Mucosa of gallbladder (tissue), 1 donor: ENCODE measurements at places on chromosomes 12 and 14.

DNA sequence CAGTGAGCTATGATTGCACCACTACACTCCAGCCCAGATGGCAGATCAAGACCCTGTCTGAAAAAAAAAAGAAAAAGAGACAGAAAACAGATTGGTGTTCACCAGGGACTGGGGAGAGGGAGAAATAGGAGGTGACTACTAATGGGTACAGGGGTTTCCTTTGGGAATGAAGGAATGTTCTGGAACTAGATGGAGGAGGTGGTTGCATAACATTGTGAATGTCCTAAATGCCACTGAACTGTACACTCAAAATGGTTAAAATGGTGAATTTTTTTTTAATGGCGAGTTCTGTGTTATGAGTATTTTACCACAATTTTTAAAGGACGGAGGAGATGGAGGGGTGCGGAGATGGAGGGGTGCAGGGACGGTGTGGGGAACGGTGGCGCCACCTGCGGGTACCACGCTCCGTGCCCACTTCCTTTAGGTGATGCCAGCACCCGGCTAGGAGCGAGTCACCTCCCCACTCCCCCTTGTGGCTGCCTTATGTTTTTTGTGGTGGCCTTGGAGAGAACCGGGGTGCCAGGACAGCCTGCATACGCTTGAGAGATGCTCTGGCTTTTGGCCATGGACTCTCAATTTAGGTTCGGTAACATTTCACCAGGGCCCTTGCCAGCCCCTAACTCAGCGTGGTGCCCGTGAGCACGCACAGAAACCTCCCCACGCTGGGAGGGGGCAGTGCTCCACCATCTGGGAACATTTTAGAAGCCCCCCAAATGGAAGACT is 16.1 kb downstream of the UBC start:
- DNase-seq, result peak; percentile 73

DNA sequence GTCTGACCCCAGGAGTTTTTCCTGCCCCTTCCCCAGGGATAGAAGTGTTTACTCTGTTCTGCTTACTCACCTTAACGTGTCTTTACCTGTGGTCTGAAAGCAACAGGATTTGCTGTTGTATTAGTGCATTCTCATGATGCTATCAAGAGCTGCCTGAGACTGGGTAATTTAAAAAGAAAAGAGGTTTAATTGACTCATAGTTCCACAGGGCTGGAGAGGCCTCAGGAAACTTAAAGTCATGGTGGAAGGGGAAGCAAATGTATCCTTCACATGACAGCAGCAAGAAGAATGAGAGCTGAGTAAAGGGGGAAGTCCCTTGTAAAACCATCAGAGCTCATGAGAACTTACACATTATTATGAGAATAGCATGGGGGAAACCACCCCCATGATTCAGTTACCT is 240.4 kb downstream of the SNAPC1 start:
- DNase-seq, result no peak

- no peak for DNase-seq
Measured at GRCh38 chr12:12176402-12176801, 90.4 kb downstream of the LRP6 start.

DNA sequence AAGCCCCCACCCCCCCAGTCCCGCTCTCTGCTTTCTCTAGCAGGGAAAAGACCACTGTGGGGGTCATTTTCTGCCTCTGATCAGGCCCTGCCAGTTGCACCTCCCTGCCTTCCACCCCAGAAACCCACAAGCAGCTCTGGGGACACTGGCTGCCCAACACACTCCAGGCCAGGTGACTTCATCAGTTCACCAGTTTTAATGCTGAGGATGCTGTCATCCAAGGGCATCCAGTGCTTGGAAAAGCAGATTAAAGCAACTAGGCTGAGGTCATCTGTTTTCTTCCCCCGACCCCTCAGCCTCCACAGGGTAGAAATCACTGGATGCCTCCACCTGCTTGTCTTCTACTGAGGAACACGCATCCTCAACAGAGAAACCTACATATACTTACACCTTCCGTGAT is 282.4 kb downstream of the DPF3 start:
- DNase-seq, result no peak

DNA sequence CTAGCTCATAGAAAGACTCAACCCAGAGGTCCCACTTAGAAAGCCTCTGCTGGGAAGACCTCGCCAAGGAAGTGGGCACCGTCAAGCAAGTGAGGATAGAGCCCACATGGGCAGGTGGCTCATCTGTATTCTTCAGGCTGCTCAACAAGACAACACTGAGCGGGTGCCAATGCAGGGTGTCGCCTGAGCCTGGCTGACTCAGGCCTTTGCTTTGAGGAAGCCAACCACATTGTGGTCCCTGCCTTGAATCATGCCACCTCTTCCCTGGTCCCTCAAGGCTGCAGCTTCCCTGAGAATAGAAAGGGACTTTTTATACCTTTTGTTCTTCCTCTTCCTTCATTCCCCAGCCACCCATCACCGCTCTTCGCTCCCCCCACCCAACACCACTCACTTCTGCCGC is 2.1 kb upstream of the RNASE13 start:
- no peak for DNase-seq

DNA sequence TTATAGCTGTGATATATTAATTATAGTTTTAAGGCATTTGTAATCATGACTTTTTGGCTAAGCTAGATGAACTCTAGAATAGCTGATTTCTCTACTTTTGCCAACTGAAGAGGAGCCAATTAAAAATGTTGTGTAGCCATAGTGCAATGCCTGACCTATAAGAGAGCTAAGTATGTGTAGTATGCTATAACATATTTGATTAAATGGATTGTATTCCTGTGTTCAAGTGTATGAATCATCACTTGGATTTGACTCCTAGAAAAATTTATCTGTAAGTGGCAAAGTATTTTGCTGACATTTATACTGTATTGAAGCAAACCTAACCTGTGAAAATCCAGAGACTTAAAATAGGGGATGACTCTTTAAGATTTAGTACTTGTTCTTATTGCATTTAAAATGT is 34.2 kb downstream of the PCNX4 start:
- DNase-seq, result no peak

GRCh38 chr12:65414526-65414925 is 136.0 kb downstream of the MSRB3 start:
- no peak for DNase-seq

DNA sequence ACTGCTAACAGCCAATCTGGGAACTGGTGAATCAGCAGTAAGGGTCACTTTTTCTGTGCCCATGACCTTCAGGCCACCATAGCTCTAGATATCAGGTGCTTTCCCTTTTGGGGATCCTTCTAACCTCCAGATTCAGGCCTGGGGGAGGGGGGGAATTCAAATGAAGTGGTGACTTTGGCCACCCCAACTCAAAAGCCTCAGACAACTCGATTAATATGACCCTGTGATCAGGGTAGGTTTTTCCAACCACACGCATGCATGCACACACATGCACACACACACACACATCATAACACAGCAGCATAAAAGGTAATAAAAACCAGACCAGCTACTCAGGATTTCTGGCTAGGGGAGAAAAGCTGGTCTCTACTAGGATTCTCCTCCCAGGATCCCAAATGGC is 5.3 kb downstream of the TBX3 start:
- DNase-seq, result no peak

GRCh38 chr12:15855646-15856045 is 26.5 kb upstream of the STRAP start:
- DNase-seq, result no peak

DNA sequence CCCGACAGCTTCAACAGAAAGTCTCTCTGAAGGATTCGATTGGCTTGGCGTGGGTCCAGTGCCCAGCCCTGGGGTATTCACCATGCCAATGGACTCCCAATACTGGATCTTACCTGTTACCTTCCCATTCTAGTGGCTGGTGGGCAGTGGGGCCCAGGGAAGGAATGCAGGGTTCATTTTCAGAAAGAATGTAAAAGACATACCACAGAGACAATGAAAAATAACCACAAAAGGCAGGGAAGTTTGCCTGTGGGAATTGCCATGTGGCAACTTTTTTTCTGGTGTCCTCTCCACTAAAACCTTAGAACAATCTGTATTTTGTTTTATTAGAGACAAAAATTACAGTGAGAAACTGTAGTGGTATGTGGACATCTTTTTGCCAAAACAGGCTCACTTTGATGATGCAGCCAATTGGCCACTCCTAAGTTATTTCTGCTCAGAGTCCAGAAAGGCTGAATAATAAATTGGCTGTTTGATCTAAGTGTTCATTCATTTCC is 55.2 kb downstream of the PTGER2 start:
- no peak for DNase-seq

GRCh38 chr14:59148334-59148900 is 40.0 kb upstream of the DAAM1 start:
- DNase-seq, result no peak

DNA sequence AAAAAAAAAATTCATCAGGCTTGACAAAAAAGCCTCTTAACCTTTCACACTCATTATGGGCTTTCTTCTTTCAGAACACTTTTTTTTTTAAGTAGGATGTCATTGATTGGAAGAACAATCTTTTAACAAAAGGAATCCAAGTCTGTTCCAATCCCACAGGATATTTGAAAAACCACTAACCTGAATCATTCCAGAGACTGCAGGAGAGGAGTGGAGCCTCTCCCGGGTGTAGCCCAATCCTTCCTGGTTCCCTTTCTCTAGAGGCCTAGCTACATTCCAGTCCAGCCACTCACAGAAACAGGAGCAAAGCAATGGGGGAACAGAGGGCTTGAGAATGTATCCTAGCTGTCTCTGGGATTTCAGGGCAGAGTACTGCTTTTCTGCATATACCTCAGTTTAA is 4.3 kb downstream of the MFAP5 start:
- no peak for DNase-seq

DNA sequence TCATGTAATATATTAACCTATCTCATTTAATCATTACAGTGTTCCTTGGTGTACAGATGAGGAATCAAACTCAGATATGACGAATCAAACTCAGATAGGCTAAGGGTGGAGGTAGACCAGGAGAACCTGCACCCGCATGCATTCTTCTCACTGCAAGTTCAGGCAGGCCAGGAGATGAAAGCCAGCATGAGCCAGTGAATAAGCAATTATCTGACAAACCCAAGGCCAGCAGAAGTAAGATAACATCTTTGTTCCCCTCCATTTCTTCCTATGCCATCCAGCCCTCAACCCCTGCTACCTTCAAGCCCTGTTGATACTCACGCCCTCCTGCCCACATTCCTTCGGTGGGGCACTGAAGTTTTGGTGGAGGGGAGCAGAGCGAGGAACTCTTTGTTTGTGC is 152.2 kb downstream of the ETV6 start:
- DNase-seq, result no peak

GRCh38 chr14:34650786-34651584 is 21.0 kb upstream of the SNX6 start:
- no peak for DNase-seq

- DNase-seq, result no peak
Measured at GRCh38 chr12:112166051-112167015, 41.0 kb downstream of the TRAFD1 start.

DNA sequence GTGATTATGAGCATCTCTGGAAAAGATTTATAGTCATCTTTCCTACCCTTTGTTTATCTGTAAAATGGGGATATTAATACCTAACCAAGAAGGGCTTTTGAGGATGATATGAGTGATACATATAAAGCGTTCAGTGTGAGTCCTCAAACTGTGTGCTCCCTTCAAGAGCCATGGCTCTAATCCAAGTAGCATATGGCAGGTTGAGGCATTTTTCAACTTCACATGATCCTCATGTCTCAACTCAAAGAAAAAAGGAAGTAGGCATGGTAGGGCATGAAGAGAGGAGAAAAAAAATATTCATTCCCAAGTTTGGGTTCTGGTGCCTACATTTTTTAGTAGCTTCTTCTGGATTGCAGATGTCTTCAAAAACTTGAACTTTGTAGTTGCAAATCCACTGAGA is 286.3 kb upstream of the ATP2B1 start:
- no peak for DNase-seq

DNA sequence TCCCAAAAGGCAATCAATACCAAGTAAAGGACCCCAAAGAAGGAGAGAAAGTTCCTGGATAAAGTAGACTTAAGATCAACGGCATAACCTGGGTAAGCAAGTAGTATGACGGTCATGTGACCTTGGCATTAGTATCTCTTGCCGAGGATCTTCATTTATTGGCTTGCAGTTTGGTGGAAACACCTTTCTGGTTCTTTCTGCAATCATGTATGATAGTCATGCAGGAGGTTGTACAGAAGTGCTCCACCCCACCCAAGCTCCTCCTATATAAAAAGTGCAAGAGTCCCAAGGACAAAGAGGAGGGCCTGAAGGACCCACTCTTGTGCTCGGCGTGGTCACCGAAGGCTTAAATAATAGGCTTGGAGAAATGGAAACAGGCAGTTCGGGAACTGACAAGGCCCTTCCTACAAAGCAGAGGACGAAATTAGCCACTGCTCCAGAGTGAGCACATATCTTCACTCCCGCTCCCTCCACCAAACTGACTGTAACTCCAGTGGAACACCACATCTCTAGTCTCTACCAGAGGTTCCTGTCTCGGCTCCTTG is 750 bp downstream of the CS start:
- no peak for DNase-seq

GRCh38 chr14:47057364-47057763 is 405.8 kb upstream of the RPL10L start:
- no peak for DNase-seq

DNA sequence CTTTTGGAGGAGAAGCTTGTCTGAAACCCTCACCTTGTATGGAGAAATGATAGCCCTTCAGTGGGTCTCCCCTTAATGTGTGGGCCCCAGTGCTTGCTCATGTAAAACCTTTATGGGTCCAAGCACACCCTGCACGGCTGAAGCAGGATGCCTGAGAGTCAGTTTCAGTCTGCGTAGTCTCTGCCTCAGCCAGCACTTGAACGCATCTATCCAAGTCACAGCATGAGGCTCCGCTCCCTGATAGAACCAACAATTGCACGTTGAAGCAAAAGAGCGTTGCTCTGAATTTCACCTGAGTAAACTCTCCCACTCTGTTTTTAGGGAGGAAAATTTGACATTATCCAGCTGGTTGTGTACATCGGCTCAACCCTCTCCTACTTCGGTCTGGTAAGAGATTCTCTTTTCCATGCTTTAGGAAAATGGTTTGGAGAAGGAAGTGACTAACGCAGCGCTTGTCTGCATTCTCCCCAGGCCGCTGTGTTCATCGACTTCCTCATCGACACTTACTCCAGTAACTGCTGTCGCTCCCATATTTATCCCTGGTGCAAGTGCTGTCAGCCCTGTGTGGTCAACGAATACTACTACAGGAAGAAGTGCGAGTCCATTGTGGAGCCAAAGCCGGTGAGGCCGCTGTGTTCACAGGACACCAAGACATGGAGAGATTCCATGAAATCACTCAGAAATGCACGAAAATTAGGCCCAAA is 33.0 kb upstream of the P2RX4 start:
- DNase-seq, result no peak

- DNase-seq, result no peak
Measured at GRCh38 chr12:109330282-109331230, 17.1 kb upstream of the MYO1H start.

- DNase-seq, result no peak
Measured at GRCh38 chr12:92829686-92830282, 99.3 kb downstream of the EEA1 start.

GRCh38 chr12:118119449-118119879 is 15.7 kb upstream of the VSIG10 start:
- no peak for DNase-seq

- DNase-seq, result no peak
Measured at GRCh38 chr12:52730383-52730782, 27.1 kb upstream of the KRT77 start.
